Stimulated activated CD4-positive, alpha-beta T cell treated with anti-CD3 and anti-CD28 coated beads, Interleukin-1b, Interleukin-23, amount 100 ng/mL, for 1 hour (primary cell): ENCODE measurements at places on chromosomes 7 and 10.

DNA sequence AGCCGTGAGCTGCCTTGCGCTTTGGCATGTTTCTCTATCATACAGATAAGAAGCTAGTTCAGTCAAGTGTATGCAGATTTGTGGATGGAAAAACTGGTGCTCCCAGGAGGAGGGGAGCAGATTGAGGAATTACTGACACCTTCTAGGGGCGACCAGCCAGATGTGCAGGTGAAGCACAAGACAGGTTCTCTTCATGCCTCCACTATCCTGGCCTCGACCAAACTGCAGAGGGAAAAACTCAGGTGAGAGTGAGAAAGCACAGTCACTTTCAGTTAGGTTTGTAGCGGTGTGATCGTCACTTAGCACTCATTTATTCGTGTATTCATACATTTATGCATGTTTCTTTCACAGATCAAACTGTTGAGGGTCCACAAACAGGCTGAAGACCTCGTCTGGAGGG, 600 bp upstream of the DBNL start:
- no peak for DNase-seq

DNA sequence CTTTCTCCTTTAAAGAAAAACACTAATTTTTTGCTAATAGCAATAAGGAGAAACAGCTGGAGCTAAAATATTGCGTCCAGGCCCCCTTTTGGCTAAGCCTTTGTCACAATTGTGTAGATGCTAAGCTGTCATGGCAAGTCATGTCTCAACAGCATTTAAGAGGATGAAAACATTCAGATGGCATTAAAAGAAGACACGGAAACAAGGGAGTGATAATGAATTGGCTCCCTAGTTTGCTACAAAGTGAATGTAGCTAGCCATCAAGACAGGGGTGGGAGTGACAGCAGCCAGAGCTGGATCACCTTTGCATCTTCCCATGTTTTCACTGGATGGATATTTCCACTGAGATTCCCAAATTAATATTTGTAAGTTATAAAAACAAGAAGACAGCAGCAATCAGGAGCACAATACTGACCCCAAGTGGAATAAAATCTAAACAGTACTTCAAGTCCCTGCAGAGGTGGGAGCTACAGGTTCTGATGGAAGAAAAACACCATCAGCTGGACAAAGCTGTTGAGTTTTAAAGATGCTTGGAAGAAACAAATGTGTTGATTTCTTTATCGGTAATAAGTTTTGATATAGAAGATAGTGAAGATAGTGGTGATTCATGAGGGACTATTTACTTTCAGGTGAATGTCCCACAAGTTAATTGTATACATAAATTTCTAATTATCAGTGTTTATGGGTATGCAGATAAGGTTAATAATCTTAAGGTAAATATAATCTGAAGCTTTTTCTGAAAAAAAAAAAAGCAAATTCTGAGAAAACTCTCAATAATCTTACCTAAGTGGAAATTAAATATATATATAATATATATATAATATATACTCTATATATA, 129.4 kb downstream of the SLC16A9 start:
- no peak for DNase-seq

DNA sequence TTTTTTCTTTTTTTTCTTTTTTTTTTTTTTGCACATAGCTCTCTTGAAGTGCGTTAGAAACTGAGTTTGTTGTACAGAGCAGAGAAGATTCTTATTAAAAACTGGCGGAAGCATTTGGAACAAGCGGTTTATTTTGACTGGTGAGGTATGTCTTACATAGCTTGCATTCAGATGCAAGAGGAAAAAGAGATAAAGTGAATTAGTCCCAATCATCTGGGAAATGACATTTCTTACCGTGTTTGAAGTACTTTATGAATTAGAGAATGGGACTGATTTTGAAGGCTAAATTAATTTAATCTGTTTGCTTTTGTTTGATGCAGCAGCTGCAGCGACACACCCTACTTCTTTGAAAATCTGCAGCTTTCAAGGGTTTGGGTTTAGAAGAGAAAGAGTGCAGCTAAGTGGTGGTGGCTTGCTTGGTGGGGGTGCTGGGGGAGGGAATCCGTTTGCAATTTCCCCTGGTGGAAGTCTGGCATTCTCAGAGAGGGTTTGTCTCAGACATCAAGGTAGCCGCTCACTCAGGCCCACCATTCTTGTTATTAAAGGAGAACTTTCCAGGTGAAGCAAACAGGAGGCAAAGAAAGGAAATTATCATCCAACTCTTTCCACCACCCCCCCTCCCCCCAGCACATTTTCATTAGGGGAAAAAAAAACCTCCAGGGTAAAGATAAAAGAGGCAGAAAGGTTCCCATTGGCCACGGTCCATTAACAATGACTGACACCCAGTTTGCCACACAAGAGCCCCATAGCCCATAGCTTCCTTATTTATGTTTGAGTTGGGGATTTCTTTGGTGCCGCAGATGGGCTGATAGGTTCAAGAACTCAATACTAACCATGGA, 231.7 kb downstream of the SKIDA1 start:
- no peak for DNase-seq

DNA sequence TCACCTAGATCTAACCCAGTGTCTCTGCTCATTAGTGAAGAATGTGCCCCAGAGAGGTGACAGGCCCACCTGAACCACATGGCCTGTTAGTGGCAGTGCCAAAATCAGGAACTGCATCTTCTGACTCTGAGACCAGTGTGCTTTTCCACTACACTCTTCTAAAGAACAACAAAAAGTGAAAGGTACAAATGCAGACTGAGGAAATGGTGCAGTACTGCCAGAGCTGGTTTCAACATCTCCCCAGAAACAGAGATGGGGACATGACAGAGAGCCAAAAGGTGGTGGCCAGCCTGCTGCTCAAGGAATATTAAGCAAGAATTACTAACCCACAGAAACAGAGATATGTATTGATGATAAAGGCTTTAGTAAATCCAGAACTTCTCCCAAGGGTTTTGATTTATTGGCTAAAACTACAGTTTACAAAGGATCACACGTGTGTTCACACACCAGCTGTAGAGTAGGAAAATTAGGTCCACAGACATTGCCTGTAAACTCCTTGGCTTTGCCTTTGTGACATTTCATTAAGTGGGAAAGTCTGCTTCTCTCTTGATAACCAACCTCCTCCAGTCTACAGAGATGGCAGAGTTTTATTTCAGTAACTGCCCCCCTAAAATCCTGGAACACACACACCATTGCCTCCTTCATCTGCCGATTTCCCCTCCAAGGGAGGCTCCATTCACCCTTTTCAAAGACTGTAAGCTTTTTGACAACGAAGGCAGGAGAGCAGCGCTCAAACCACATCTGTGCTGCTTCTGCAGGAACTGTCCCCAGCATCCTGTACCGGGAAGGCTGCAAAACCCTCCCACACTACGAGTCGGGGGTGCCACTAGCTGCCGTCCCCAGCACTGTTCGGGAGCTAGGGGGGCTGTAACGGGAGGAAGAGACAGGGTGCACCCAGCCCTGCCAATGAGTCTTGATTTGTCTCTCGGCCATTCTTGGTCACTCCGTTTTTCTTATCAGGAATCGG, 29.8 kb downstream of the GSDME start:
- DNase-seq: no peak

DNA sequence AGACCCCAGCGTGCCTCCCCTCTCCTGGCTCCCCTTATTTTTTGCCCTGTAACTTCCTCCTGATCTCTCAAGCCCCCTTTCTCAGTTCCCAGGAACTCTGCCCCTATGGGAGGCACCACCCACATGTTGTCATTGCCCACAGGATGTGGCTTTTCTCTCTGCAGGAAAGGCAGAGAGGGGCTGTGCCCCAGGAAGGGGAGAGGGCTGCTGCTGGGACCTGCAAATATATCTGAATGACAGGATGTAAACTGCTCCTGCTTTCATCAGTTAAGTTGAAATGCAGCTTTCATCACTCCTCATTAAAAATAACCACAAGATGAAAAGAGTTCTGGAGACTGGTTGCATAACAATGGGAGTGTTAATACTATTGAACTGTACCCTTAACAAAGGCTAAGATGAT, 103.3 kb downstream of the CLEC2L start:
- DNase-seq: no peak

DNA sequence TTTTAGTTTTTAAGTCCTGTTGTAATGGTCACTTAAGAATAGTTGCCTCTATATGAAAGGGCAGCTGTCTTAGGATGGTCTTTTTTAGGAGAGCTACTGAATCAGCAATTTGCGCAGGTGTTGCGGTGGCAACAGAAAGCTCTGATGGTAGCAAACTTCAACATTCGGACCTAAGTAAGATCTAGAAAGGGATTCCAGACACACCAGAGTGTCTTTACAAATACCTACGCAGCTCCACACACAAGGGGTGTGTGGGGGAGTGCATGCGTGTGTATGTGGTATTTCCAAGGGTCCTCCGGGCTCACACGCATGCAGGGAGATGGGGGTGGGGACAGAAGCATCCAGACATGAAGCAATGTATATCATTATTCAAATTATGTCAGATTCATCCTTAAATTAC, 438.6 kb upstream of the MGMT start:
- DNase-seq: no peak

GRCh38 chr7:4817178-4817901, 41.9 kb downstream of the AP5Z1 start:
- no peak for DNase-seq
